ENCODE measurements at places on chromosomes 3 and 15. TPM values are rescaled to one million over a fixed set of nuclear protein-coding genes. Genes with fewer than 3 reads are reported as not detected.

GRCh38 chr3:73484656-73485248 lies 140.0 kb downstream of the PDZRN3 start:
- H3K4me1 ChIP-seq: peaks cover 72% of the 10 kb centered on the region
- DNase-seq: no peak
- no peak overlapping the region for H3K4me3 ChIP-seq
- peak overlapping the region; percentile 19 for H3K27ac ChIP-seq
- no peaks in the 10 kb centered on the region for H3K36me3 ChIP-seq

DNA sequence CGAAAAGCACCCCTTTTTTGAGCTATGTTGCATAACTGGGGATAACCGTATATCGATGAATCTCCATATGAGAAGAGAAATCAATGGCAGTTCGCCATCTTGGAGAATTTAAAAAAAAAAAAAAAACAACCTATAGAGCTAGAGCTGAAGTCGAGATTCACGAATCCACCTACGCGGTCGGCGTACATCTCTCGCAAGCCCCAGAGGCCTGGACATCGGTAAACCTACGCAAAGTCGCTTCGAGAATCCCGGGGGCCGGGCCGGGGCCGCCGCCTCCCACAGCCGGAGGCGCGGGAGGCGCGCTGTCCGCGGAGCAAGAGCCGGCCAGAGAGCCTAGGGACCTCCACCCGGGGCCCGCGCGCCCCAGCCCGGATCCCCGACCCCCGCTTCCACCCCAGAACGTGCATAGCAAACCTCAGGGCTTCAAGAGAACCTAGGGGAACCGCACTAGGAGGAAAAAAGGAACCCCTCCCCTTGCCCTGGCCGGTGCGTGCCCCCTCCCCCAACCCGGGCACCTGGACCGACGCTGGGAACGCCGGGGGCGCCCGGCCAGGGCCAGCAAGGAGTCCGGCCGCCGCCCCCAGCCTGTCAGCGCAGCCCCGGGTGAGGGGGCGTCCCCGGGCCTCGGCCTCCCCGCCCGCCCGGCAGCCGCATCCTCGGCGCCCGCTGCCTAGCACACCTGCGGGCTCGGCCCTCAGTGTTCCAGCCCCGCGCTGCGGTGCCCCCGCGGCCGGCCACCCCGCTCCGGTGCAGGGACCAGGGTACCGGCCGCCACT lies 567 bp downstream of the PFN2 start:
- H3K27ac ChIP-seq: peak overlapping the region; percentile 91
- H3K4me1 ChIP-seq: no peaks in the 10 kb centered on the region
- peak; percentile 85 for DNase-seq
- peak overlapping the region; percentile 88 for H3K4me3 ChIP-seq

- H3K36me3 ChIP-seq: no peaks in the 10 kb centered on the region
- no peaks in the 10 kb centered on the region for H3K27me3 ChIP-seq
- no peak overlapping the region for H3K27ac ChIP-seq
- peaks cover 10% of the 10 kb centered on the region for H3K4me1 ChIP-seq
- H3K4me3 ChIP-seq: no peak overlapping the region
- DNase-seq: no peak
Measured at GRCh38 chr3:40793730-40794129, 269.0 kb downstream of the ZNF621 start.

GRCh38 chr3:15475161-15475560 lies 46.3 kb downstream of the COLQ start:
- peaks cover 14% of the 10 kb centered on the region for H3K4me1 ChIP-seq
- H3K36me3 ChIP-seq: no peaks in the 10 kb centered on the region
- no peak overlapping the region for H3K27ac ChIP-seq
- H3K4me3 ChIP-seq: no peak overlapping the region
- no peak for DNase-seq

DNA sequence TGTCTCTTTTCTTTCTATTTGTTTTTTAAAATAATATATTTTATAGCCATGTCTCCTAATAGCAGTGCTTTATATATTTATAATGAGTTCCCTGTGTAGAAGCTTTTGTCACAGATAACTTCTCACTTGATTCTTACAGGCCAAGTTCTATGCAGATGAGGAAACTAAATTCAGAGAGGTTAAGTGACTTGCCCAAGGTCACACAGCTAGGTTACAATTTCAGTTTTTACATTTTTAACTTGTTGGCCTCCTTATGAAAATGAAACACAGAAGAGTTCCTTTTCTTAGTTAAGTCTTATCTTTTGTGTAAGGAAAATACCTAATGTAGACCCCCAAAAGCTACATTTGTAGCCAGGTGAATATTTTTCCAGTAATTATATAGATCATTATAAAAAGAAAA lies 83.3 kb upstream of the SOX2 start:
- no peaks in the 10 kb centered on the region for H3K36me3 ChIP-seq
- H3K27me3 ChIP-seq: no peaks in the 10 kb centered on the region

- no peaks in the 10 kb centered on the region for H3K27me3 ChIP-seq
- DNase-seq: no peak
- no peaks in the 10 kb centered on the region for H3K36me3 ChIP-seq
- H3K4me1 ChIP-seq: no peaks in the 10 kb centered on the region
- H3K4me3 ChIP-seq: no peak overlapping the region
- H3K27ac ChIP-seq: no peak overlapping the region
Measured at GRCh38 chr3:64176461-64176996, 48.7 kb downstream of the PRICKLE2 start.

DNA sequence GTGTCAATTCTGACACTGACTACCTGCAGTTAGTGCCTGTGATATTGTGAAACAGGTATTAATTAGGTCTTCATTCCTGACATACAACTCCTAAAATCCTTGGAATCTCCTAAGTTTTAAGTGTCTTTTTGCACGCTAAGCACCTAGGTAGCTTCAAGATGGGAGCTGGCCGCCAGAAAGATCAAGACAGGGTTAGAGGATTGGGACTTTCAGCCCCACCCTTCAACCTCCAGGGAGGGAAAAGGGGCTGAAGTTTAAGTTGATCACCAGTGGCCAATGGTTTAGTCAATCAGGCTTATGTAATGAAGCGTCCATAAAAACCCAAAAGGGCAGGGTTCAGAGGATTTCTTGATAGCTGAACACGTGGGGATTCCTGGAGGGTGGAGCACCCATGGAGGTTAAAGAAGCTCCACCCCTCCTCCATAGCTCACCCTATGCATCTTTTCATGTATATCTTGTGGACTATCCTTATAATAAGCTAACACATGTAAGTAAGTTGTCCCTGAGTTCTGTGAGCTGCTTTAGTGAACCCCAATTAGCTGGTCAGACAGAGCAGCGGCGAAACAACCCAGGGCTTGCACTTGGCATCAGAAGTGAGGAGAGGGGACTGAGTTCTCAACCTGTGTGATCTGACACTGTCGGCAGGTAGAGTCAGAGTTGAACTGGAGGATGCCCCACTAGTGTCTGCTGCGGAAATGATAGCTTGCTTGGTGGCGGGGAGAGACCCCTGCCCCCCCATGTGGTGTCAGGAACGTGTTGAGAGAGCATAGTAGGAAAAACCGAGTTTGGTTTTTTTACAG lies 12.8 kb upstream of the SRP14 start:
- peaks cover 7% of the 10 kb centered on the region for H3K36me3 ChIP-seq
- no peaks in the 10 kb centered on the region for H3K27me3 ChIP-seq
- DNase-seq: no peak

DNA sequence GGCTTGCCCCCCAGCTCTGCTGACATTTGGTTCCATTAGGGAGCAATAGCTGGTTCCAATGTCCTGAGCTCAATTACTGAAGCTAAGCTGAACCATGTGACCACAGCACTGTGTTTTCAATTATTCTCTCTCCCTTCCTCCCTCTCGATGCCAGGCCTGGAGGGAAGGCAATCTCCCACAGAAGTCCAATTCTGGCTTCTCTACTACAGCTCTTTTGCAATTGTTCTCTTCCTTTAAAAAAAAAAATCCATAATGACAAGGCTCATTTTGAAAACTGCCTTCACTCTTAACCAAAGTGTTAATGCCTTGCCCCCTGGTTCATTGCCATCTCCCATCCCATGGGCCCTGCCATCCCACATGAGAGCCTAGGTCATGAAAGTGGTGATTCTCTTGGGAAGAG lies 24.8 kb downstream of the IL16 start:
- no peak overlapping the region for H3K4me3 ChIP-seq
- peak overlapping the region; percentile 7 for H3K27ac ChIP-seq
- no peaks in the 10 kb centered on the region for H3K27me3 ChIP-seq

DNA sequence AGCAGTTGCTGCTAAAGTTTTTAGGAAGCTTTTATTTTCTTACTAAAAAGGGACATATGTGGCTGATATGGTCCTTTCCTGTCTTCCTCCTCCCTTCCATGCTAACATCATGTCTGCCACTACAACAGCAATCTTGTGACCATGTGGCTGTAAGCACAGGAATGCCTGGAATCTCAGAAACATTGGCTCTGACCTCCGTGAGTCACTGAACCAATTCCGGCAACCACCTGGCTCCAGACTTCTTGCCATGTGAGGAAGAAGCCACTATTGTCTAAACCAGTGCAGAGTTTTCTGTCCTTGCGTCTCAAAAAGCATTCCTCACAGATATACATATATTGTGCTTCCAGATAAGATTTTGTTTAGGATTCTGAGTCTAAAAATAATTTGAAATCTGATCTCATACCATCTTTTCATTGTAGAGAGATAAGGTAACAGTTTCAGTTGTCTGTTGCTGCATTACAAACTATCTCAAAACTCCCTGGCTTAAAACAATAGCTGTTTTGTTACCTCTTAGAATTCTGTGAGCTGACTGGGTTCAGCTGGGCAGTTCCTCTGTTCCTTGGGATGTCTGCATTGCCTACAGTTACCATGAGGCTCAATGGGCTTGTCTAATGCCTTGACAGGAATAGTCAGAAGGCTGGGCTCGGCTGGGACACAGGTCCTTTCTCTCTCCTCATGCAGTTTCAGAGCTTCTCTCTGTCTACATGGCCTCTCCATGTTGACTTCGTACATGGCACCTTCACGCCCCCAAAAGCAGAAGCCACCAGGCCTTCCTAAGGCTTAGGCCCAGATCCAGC lies 77.3 kb upstream of the MAGI1 start:
- peak; percentile 65 for DNase-seq
- no peak overlapping the region for H3K4me3 ChIP-seq
- no peaks in the 10 kb centered on the region for H3K36me3 ChIP-seq
- H3K27me3 ChIP-seq: no peaks in the 10 kb centered on the region

DNA sequence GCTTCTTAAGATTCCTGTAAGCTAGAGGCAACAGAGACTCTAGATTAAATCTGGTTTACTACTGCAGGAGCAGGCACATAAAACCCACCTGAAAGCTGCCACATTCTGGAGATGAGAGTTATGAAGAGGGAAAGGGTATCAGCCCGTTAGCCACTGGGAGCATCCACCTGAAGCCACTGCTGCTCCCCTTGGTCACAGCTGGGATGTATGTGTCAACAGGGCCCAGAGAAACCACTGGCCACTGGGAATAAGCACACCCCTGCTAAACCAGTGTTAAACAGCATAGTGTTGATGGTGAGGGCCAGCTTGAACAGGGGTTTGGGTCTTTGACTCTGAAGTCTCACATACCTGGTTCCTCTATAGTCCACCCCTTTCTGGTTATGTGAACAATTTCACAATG lies 10.9 kb downstream of the SLCO2A1 start:
- H3K4me1 ChIP-seq: no peaks in the 10 kb centered on the region
- no peak overlapping the region for H3K27ac ChIP-seq
- H3K4me3 ChIP-seq: no peak overlapping the region
- H3K27me3 ChIP-seq: no peaks in the 10 kb centered on the region

GRCh38 chr3:106161246-106161645 lies 292.4 kb upstream of the CBLB start:
- no peak overlapping the region for H3K4me3 ChIP-seq
- no peaks in the 10 kb centered on the region for H3K27me3 ChIP-seq
- no peaks in the 10 kb centered on the region for H3K4me1 ChIP-seq
- H3K27ac ChIP-seq: no peak overlapping the region
- H3K36me3 ChIP-seq: no peaks in the 10 kb centered on the region

GRCh38 chr15:26197719-26198118 lies 334.6 kb upstream of the ATP10A start:
- no peaks in the 10 kb centered on the region for H3K36me3 ChIP-seq
- no peak overlapping the region for H3K4me3 ChIP-seq
- H3K27ac ChIP-seq: no peak overlapping the region
- no peak for DNase-seq
- H3K27me3 ChIP-seq: no peaks in the 10 kb centered on the region
- H3K4me1 ChIP-seq: no peaks in the 10 kb centered on the region

DNA sequence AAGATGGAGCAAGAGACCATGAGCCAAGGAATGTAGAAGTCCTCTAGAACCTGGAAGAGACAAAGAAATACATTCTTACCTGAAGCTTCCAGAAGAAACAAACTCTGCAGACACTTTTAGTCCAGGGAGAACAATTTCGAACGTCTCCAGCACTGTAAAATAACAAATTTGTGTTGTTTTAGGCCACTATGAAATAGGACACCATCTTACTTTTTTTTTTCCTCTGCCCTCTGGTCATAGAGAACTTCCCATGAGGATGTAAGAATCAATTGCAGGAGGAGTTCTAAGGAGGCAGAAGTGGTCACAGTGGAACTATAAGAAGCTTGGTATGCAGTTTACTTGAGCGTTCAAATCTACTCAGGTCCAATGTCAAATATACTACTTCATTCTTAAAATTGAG lies 1295.9 kb downstream of the ZPLD1 start:
- H3K4me1 ChIP-seq: no peaks in the 10 kb centered on the region
- H3K27ac ChIP-seq: no peak overlapping the region
- H3K27me3 ChIP-seq: no peaks in the 10 kb centered on the region
- no peak overlapping the region for H3K4me3 ChIP-seq
- no peaks in the 10 kb centered on the region for H3K36me3 ChIP-seq
- DNase-seq: no peak

GRCh38 chr3:188026191-188026968 lies 127.6 kb upstream of the LPP start:
- no peak overlapping the region for H3K4me3 ChIP-seq
- no peak for DNase-seq
- no peak overlapping the region for H3K27ac ChIP-seq

GRCh38 chr3:127628788-127629466 lies at the start of gene PODXL2:
TSS of gene PODXL2 (plus strand) at chr3:127629185. CDS start at chr3:127629220, 35 bp downstream.
- peak within 1 kb of the TSS; percentile 61 for H3K4me3 ChIP-seq
- no peaks in the 10 kb centered on the region for H3K27me3 ChIP-seq
- peak; percentile 66 for DNase-seq
- H3K36me3 ChIP-seq: no peaks in the 10 kb centered on the region

The LYZL4 gene
- total RNA-seq: not detected

The TMEM207 gene
- total RNA-seq: not detected

The OR4M2 gene
- not detected for total RNA-seq

The ERICH6 gene
- total RNA-seq: not detected

The SLC22A14 gene
- 0.13 TPM for total RNA-seq

The TIMP4 gene
- total RNA-seq: 18.6 TPM

All from heart left ventricle (tissue), 16 donors.